GM13976 (cell line): ENCODE measurements at places on chromosomes 13 and 19.

DNA sequence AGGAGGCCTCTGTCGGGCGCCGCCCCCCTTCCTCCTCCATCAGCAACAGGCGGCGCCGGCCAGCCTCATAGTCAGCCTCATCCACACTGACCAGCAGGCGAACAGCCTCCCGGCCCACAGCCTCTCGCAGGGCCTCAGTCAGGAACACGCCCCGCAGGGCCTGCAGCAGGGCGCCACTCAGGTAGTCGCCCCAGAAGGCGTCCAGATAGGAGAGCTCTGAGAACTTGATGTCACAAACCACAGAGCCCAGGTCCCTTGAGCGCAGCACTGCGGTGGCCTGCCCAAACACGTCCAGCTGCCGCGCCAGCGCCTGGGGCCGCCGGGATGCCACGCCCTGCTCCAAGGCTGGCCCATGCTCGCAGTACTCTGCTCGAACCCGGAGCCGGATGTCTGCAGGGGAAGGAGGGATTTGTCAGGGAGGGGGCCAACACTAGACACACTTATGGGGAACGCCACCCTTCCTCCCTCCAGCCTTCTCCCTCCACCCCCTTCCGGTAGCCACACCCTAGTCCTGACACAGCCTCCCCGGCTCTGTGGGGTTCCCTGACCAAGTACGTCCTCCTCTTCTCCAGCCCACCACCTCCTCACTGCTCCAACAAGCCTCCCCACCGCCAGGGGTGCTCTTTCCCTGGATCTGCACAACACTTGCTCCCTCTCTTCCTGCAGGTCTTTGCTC is 17.9 kb downstream of the DEDD2 start:
- DNase-seq = peak; percentile 88

DNA sequence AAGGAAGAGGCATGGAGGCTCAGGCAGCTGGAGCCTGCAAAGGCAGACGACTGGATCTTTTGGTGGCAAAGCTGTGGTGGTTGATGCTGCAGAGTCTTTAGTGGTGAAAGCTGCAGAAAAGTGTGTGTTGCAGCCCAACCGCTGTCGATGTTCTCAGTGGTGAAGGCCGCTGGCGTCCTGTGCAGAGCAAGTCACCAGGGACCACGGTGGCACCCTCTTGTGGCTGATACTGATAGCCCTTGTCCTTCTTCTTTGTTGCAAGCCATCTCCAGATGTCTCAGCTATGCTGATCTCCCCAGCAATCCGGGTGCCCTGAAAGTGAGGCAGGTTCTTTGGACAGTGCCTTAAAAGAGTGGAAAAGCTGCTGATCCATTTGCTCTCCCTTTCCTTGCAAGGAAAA is 610.9 kb upstream of the PCDH9 start:
- no peak for DNase-seq

- no peak for DNase-seq
Observed at GRCh38 chr13:21045100-21045499, 16.3 kb downstream of the LATS2 start.

- no peak for DNase-seq
Observed at GRCh38 chr19:38373907-38374331, 452 bp upstream of the PSMD8 start.

- DNase-seq = no peak
Observed at GRCh38 chr13:90336507-90336906, 1011.0 kb upstream of the MIR17HG start.
